ENCODE measurements at places on chromosomes 1 and 21.

DNA sequence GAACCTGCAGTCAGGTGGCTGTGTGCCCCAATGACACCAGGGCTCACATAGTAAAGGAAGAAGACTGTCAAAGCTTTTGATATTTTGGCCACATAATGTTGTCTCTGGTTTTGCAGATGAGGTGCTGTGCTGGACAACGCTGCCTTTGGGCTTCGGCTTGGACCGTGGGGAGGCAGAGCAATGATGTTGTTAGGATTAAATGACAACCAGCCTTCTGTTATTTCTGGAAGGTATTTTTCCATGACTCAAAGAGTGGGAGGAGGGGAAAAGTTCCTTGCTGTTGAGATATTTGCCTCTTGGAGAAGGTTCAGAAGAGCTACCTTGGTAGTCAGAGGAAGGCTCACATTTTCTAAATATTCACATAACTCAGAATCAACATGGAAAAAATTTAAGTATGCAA lies 187.3 kb upstream of the GALNT2 start:
- no peak for DNase-seq

DNA sequence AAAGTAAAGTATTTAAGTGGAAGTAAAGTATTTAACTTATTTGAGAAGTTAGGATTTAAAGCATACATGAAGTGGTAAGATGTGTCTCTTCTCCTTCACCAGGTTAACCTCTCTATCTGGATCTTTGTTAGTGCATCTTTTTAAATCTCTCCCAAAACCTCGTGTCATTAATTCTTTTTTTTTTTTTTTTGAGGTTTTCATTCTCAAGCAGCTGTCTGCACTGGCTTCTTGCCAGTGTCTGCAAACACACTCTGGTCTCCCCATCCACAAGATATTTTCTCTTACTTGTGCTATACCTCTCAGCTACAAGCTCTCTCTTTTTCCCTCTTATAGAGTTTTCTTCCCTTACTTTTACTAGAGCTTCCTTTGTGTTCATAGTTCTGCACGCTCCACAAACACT lies 49.0 kb downstream of the CLDN17 start:
- no peak for DNase-seq

- DNase-seq = no peak
Observed at GRCh38 chr1:26851106-26851684, 11.8 kb upstream of the SFN start.

DNA sequence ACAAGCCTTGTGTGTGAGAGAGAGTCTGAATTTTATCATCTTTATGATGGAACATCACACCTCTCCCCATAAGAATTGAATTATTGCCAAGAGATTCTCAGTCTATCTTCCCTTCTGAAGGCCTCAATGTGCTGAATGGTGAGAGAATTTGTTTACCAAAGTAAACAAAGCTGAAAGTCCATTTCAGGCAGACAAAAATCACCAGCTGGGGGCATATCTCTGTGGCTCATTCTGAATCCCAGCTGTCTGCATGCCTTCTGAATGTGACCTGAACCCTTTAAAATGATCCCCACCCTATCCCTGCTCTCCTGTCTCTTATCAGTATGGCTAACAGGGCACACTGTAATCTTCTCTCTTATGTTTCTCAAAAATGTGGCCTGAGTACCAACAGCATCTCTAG lies 99.1 kb upstream of the CAMK1G start:
- DNase-seq = no peak

DNA sequence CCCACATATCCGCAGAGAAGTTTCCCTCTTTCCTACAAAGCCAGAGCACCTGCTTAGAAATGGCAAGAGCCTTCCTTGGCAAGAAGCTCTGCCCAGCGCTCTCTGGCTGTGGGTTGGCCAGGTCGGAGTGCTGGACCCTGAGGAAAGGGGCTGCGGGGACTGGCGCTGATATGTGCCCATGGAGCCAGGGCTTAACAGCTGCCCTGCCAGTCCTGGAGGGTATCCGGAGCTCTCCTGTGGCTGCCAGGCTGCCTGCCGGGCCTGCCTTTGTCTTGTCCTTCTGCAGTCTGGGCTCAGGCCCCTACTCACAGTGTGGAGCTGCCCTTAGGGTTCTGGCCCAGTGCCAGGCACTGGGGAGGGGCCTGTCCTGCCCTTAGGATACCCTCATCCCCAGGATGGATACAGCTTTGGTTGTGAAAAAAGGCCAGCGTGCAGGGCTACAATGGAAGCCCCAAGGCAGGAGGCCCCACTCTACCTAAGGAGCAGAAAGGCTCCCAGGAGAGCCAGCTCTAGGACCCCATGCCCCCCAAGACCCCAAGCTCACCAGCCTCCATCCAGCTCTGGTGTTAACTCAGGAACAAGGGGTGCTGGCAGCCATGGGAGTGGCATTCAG lies 43.4 kb downstream of the KIAA1614 start:
- no peak for DNase-seq

DNA sequence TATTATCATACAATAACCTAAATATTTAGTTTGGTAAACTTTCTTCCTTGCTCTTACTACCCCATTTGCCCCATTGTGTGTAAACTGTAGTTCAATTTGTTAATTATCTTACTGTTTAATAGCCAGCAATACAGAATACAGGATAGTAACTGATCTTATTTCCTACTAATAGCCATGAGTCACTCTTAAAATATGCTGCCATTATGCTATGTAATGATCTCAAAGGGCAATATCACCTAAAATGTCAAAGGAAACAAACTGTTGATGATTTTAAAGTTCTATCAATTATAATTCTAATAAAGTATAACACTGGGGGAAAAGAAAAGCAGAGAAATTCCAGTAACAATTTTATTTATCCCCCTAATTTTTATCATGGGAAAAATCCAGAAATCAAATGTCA lies 4.3 kb downstream of the SLC30A1 start:
- no peak for DNase-seq
